ENCODE measurements at places on chromosomes 13 and 19.

- DNase-seq: no peak
Measured at GRCh38 chr13:79919091-79919490, 421.8 kb downstream of the SPRY2 start.

- DNase-seq: no peak
Measured at GRCh38 chr13:59686798-59687394, 476.8 kb downstream of the DIAPH3 start.

DNA sequence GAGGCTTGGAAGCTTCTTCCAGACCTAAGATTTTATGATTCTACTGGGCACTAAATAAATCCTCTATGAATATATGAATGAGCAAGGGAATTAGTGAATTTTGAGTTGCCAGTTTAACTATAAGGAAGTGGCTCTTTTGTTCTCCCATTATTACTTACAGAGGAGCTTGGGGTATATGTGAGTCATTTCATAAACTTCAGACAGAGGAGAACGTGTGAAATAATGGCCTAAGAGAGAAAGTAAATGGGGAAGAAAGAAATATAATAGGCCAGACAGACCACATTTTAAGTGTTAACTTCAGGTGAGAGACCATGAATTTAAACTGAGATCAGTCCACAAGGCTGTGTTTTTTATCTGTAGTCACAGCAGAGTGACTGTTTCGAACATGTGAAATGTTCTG lies 570.9 kb downstream of the GPC6 start:
- DNase-seq: no peak

DNA sequence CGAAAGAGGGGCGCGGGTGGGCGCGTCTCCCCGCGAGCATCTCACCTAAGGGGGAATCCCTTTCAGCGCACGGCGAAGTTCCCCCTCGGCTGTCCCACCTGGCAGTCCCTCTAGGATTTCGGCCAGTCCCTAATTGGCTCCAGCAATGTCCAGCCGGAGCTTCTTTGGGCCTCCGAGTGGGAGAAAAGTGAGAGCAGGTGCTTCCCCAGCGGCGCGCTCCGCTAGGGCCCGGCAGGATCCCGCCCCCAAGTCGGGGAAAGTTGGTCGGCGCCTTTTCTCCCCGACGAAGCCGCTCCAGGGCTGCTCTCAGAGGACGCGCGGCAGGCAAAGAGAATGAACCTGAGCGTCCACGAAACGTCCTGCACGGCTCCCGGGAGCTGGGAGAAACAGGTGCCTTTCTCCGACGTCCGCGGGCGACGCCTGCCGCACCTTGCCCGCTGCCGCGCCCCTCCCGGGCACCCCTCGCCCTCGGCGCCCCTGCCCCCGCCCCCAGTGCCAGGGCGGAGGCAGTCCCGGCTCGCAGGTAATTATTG lies 366 bp upstream of the KL start:
- DNase-seq: no peak

- DNase-seq: no peak
Measured at GRCh38 chr13:45594764-45595163, 20.8 kb downstream of the ERICH6B start.

DNA sequence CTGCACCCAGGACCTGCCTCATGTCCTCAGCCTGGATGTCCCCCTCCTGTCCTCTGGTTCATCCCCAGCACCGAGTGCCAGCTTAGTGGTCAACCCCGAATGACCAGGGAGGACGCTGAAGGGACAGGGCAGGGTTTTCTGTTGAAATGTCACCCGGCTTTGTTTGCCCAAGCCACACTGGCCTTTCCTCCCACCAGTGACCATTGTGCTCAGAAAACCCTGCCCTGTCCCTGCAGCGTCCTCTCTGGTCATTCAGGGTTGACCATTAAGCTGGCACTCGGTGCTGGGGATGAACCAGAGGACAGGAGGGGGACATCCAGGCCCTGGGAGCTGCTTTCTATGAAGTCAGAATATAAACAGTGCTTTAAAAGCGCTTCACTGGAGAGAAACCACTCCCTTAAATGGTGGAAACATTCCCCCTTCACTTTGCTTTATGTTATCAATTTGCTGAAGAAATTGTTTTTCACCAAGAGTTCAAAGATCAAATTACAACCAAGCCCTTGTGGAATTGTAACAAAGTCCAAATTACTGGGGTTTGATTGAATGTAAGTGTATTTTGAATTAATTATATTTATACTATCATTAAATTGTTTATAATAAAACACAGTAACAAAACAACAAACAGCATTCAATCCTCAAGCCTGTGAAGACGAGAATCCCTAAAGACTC lies 21.4 kb downstream of the CARS2 start:
- no peak for DNase-seq

- DNase-seq: no peak
Measured at GRCh38 chr19:17515408-17516149, 4.1 kb downstream of the PGLS start.

DNA sequence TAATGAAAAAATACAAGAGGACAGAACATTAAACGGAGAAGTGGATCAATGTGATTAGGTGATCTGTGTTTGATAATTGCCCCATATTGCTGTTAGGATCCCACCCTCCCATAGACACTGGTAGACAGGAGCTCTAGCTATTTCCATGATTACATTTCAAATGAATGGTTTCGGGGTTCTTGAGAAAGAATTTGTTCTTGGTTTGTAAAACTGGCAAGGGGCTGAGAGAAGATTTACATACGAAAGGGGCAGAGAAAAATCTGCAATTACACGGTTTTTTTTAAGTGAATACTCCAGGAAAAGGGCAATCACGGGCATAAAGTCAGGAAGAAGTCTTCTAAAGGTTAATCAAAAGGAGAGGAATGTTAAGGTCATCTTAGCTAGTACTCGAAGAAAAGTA lies 2125.7 kb upstream of the PCDH20 start:
- no peak for DNase-seq

DNA sequence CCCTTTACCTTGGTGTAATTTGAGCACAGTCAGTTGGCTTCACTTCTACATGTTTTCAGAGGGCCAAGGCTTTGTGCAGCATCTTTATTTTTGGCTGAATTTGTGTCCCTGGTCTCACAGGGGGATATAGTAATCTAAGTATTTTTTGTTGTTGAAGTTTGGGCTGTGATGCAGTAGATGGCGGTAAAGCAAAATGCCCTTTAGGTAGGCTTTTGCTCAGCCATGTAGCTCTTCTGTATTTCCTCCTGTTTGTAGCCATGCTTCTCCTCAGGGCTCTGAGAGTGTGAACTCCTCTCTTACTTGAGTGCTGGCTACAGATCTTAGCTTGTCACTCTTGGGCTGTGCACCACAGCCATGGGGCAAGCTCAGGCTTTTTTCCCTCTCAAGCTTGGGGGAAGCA lies 328.6 kb downstream of the SLITRK5 start:
- no peak for DNase-seq

DNA sequence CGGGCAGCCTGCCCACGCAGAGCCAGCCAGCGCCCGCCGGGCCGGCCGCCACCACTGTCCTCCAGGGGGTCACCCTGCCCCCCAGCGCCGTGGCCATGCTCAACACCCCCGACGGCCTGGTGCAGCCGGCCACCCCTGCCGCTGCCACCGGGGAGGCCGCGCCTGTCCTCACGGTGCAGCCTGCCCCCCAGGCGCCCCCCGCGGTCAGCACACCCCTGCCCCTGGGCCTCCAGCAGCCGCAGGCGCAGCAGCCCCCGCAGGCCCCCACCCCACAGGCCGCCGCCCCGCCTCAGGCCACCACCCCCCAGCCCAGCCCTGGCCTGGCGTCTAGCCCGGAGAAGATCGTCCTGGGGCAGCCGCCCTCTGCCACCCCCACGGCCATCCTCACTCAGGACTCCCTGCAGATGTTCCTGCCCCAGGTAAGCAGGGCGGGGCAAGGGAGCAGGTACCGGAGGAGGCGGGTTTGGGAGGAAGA lies 32.3 kb upstream of the EHD2 start:
- no peak for DNase-seq

DNA sequence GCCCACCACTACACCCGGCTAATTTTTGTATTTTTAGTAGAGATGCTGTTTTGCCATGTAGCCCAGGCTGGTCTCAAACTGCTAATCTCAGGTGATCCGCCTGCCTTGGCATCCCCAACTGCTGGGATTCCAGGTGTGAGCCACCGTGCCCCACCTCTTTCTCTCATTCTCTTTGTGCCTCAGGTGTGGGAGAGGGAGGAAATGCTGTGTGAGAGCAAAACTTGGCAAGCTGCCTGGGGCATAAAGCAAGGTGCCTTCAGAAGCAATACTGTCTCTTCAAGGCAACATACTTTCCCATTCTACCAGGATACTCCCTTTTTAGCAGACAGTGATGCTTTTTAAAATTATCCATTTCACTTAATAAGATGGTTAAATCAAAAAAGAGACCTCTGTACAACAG lies 53.2 kb upstream of the RFC3 start:
- no peak for DNase-seq

GRCh38 chr13:111399776-111400538 lies 79.5 kb downstream of the TEX29 start:
- no peak for DNase-seq

GRCh38 chr19:38900202-38900629 lies 447 bp downstream of the NFKBIB start:
- DNase-seq: no peak

GRCh38 chr13:84366506-84366905 lies 484.2 kb upstream of the SLITRK1 start:
- no peak for DNase-seq

DNA sequence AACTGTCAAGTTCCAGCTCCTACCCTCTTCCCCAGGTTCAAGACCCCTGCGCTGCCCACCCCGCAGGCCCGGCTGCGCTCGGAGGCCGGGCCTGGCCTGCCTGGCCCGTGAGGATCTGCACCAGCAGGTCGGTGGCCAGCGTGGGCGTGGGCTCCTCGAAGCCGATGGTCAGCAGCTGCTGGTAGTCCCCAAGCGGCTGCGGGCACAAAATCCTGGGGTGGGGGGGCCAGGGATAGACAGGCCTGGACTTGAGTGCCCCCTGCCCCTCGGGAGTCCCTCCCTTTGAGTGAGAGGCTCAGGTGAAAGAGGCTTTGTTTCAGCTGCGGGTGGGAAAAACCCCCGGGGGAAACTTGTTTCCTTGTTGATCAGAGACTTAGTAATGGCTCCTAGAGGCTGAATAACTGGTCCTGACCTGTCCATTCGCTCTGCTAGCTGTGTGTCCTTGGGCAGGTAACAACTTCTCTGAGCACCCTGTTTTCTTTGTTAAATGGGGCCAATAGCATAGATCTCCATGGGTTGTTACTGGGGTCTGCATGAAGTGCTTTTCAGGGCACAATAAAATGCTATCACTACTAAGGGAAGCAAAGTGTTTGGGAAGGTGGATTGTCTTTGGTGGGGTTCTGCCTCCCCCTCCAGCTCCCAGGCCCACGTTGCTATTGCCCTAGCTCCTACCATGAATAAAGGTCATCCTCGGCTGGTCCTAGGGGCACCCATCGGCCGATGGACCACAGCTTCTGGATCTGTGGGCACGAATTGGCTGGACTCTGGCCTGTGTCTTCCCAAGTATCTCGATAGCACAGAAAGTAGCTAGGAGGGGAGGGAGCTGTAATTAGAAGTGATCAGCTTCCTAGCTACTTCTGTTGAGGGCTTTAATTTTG lies 3.5 kb downstream of the C19orf67 start:
- no peak for DNase-seq

DNA sequence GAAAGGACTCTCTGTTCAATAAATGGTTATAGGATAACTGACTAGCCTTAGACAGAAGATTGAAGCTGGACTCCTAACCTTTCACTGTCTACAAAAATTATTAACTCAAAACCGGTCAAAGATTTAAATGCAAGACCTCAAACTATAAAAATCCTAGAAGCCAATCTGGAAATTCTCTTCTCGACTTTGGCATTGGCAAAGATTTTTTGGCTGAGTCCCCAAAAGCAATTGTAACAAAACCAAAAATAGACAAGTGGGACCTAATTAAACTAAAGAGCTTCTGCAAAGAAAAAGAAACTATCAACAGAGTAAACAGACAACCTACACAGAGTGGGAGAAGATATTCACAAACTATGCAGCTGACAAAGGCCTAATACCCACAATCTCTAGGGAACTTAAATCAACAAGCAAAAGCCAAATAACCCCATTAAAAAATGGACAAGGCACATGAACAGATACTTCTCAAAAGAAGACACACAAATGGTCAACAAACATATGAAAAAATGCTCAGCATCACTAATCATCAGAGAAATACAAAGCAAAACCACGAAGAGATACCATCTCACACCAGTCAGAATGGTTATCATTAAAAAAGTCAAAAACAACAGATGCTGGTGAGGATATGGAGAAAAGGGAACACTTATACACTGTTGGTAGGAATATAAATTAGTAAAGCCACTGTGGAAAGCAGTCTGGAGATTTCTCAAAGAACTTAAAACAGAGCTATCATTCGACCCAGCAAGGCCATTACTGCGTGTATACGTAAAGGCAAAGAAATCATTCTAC lies 266.3 kb downstream of the DNAJC15 start:
- DNase-seq: no peak

DNA sequence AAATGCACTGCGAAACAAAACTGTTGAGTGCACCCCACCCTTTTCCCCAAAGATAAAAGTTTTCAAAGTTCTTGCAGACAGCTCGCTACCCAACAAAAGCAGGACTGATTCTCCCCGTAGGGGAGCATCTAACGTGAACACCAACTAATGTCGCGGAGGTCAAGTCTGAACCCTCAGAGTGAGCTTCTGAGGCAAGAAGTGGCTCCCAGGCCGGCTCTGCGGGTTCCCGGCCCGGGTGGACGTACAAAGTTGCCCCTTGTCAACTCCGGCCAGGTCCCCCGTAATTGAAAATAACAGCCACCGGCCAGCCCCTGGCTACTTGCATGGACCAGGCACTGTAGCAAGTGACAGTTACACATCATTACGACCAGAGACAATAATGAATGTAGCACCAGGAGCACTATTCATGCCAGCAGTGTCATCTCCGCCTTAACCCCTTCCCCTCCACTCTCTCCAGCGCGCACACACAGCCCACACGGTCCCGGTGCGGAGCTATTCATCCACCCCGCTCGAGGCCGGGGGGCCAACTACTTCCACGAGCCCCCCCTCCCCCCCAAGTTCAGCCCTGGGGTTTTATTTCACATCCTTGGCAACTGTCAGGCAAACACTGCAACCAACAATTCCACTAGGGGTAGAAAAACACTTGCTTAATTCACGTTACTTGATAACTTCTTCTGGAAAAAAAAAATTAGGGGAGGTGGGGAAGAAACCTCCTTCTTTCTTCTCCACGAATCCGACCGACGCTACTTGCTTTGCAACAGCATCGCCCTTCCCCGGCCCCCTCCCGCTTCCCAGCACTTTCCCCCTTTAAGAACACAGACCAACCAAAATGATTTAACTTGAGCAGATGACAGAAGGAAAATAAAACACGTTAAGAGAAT lies 1.2 kb downstream of the KLF12 start:
- DNase-seq: no peak

- no peak for DNase-seq
Measured at GRCh38 chr19:41530761-41531301, 45.1 kb upstream of the CEACAM21 start.

DNA sequence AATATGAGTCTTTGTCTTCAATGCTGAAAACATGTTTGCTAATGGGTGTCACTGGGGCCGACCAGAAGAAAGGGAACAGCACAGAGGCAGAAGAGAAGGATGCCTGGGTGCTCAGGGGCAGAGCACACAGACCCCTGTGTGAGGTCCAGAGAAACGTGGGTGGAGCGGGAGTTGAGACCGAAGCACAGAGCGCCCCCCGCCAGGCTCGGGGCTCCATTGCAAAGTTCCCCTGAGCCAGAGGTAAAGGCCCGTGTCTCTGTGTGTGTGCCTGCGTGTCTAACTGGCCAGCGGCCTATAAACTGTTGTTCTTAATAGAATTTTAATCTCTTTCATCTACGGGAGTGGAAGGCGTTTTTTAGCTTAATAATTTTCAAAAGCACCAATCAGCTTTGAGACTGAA lies 343.1 kb downstream of the TEX29 start:
- DNase-seq: no peak
